Activated naive CD8-positive, alpha-beta T cell treated with anti-CD3 and anti-CD28 coated beads, Interleukin-2, amount 50 U/mL, for 16 hours (primary cell): ENCODE measurements at places on chromosomes 16 and 17.

DNA sequence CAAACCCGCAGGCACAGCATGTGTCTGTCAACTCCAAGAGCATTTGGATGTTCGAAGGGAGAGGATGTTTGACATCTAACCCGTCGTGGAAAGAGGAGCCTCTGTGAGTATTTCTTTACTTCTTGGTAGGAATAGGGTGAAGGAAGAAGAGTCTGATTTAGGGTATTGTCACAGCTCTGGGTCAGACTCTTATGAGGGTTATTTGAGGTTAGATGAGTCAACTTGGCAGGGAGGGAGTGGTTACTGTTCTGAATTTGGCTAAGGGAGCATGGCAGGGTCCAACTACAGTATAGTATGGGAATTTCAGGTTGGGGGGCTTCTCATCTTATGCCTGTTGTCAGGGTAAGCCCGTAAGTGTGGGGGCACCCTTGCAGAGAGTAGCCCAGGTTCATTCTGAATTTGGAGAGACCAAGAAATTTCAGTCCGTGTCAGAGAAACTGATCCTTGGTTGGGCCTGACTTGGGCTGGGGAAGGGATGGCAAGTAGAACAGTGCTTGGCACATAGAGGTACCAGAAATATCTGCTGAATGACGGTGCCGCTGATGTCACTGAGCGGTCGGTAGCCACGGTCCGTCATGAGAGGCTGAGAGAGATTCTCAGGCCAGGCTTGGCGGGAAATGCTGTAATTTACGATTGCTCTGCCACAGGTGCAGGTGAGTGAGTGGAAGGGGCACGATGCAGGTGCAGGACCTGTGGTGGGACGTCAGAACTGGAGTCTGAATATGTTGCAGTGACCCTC is 43.2 kb downstream of the MYH3 start:
- DNase-seq, result no peak

DNA sequence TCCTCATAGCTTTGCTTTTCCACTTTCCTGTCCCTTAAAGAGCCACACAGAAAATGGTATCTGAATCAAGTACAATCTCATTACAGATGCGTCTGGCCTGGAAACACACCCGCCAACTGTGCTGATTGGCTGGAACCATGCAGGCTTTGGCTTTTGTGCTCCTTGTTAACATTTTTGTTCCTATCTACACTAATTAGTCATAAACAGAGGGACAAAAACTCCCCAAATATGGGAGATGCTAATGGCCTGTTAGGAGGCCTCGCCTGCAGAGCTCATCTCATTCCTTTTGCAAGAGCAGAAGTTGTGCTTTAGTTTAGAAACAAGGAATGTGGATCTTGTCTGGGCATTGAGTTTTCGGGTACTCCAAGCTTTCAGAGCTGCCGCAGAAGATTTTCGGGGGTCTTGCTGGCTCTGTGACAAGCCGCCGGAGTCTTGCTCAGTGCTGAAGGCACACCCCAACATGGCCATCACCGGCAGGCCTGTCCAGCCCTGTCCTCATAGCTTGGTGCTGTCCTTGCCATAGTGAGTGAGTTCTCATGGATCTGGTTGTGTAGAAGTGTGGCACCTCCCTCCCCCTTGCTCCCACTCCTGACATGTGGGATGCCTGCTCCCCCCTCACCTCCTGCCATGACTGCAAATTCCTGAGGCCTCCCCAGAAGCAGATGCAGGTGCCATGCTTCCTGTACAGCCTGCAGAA is 69.8 kb downstream of the METRNL start:
- no peak for DNase-seq

DNA sequence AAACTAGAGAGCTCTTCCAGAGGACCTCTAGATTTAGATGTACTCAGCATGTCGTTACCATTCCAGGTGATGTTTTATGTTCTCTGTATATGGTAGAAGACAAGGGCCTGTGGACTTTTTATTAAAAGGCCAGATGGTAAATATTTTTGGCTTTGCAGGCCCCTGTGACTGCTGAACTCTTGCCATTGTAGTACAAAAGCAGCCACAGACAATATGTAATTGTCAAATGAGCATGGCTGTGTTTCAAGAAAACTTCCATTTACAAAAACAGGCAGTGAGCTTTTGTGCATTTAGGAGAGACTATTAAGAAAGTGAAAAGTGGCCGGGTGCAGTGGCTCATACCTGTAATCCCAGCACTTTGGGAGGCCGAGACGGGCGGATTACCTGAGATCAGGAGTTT is 4.6 kb downstream of the NIP7 start:
- no peak for DNase-seq

DNA sequence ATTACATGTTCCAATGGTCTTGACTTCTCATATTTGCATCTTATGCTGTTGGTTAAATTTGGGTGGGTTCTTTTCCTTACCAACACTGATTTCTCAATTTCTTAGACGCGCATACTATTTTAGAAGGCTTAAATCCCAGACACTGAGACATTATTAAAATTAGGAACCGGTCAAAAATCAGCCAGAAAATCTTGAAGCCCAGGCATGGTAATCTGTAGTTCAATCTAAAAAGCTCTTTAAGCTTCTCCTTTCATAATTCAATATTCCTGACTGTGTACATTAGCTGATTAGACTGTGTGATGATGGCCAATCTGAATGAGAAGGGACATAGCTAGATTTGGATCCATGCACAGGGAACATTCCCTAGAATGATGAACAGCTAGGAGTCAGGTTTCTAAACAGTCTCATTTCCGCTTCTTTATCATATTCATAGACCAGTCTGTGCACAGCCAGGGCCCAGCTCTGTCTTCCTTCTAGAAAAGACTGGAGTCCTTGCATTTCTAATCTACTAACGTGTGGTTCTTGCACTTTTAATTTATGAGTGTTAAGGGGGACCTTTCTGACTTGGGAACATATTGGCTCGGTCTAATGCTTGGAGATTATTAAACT is 189.3 kb downstream of the AATF start:
- DNase-seq, result no peak

DNA sequence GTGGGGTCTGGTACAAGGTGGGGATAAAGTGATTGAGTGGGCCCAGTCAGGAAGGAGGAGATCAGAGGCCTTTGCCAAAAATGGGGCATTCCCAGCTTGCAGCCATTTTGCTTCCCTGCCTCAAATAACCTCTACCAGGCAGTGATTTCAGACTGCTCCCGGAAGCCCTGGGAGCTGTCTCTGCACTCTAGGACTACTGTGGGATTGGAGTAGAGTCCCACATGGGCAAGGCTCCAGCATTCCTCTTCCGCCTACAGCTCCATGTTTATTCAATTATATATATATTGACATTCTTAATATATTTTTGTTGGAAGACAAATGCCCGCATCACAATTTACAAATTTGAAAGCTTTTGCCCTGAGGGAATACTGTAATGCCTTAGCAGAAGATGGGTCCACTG is 13.5 kb downstream of the SUPT6H start:
- DNase-seq, result no peak
